CD4-positive, alpha-beta T cell treated with Interleukin-1 beta for 1 hour (primary cell): ENCODE measurements at places on chromosomes 16 and 17.

- DNase-seq: no peak
Observed at GRCh38 chr16:89361751-89362539, 128.4 kb downstream of the ANKRD11 start.

- DNase-seq: no peak
Observed at GRCh38 chr16:87108278-87108677, 208.9 kb downstream of the C16orf95 start.

DNA sequence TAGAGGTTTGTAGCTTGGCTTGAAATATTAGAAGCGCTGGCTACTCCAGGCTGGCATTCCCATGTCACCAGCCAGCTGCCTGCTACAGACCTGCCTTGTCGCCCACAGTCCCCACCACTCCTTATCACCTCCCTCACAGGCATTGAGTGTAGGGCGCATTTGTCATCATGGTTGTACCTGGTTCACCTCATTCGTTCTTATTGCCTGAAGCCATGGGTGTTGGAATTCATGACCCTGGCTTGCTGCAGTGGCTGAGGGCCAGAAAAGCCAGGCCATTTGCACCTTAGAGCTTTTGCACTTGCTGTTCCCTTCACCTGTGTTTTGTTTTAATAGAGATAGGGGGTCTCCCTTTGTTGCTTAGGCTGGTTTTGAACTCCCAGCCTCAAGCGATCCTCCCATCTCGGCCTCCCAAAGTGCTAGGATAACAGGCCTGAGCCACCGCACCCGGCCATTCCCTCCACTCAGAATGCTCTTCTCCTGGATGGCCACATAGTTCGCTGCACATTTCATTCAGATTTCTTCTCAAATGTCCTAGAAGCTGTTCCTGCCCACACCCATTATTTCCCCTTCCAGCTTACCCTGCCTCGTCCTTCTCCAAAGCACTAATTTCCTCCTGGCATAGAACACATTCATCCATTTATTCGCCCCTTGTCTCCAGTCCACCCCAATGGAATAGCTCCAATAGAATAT is 97.6 kb downstream of the C16orf78 start:
- no peak for DNase-seq

GRCh38 chr17:81433656-81434055 is 38.4 kb downstream of the BAHCC1 start:
- DNase-seq: no peak

DNA sequence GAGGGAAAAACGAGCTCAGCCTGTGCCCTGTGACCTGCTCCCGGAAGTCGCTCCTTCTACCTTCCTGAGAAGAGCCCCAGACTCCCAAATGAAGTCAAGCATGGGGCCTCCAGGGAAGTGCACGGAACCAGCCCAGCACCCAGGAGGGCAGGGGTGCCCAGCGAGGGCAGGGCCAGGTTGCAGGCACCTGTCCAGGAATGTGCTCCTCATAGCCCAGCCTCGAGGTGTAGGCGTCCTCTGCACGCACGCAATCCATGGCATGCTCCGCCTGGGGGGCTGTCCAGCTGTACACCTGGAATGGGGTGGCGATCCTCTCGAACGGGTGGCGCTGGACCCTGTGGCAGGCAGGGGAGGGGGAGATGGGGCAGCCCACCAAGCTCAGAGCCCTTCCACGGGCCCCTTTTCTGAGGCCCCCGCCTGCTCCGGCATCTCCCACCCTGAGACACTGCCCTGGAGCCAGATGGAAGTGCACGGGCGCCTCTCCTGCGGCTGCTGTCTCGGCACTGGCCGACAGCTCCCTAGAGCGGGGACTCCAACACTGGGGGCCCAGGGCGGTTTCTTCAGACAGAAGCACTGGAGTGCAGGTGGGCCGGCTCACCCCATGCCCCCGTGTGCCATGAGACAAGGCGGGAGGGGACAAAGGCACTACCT is 10.9 kb downstream of the CLUH start:
- DNase-seq: no peak

DNA sequence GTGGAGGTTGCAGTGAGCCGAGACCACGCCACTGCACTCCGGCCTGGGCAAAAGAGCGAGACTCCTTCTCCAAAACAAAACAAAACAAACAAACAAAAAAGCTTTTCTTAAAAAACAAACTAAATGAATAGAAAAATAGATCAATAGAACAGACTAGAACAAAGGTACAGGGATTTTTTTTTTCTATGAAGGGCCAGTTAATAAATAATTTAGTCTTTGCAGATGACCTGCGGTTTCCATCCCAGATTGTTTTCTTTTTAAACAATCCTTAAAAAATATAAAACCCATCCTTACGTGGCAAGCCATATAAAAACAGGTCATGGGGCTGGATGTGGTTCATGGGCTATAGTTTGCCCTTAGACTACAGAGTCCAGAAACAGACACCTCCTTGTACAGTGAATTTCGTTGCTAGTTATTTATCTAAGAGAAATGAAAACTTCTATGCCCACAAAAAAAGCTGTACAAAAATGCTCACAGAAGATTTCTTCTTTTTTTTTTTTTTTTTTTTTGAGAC is 45.4 kb downstream of the CREBBP start:
- DNase-seq: no peak
